Effector memory CD4-positive, alpha-beta T cell (primary cell): ENCODE measurements at places on chromosomes 4 and X.

DNA sequence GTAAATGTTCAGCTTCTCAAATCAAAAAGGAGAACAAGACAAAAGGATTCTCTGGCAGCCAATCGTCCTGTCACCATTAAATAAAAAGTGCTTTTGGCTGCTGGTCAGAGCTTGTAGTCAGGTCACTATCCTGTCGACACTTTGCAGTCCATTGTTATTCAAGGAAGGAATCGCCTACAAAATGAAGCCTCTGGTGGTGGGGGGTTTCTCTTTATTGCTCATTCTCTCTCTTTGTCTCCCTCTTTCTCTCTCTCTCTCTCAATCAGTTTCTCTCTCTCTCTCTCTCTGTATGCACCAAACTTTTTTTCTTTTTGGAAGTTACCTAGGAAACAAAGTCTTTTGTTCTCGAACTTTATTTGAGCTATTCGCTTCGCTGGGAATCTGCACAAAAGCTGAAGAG is 17.6 kb upstream of the SCML1 start:
- no peak for DNase-seq

DNA sequence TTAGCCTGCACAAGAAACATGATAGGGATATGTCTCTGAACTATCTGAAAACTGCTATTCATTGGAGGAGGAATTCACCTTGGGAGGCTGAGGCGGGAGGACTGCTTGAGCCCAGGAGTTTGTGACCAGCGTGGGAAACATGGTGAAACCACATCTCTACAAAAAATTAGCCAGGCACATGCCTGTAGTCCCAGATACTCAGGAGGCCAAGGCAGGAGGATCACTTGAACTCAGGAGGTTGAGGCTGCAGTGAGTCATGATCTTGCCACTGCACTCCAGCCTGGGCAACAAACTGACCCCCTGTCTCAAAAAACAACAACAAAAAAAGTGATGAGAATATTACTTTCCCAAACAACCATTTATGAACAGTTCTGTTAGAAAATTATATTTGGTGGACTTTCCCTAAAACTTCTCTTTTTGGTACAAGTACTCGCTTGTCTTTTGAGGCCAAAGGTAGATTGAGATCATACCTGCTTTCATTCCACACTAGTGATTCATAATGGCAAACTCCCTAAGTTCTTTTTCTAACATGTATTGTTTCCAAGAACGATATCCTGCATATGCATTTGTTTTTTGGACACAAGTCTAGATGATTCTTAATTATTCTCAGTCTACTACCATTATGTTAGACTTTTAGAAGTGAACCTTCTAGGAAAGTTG is 33.4 kb downstream of the METTL14 start:
- DNase-seq: no peak

DNA sequence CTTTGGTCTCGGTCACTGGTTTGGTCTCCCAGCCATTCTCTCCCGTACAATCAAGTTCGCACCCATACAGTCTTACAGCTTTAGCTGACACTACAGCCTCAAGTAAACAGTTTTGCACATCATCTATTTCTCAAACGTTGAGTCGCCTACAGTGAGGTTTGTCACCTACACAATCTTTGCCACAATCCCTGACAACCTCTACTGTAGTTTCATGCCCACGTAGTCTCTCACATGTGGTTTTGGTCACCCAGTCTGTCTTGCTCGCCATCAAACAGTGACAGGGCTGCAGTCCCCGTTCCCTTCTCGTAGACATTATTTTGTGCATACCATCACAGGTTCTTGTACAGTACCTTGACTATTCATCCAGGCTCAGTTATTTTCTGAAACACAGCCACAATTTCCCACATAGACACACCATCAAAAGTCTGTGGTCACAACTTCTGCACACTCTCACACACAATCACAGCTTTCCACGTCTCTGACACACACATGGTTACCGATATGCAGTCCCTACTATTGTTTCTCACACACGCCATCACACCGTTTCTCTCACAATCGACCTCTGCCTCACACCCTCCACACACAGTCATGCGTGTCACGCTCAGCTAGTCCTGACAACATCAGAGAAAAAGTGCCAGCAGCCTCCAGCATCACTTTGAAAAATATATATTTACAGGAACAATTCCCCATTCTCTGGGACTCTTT is 5.3 kb upstream of the CFP start:
- no peak for DNase-seq

GRCh38 chrX:67604979-67605703 is 61.3 kb downstream of the AR start:
- DNase-seq: no peak

- DNase-seq: no peak
Measured at GRCh38 chrX:78199851-78200250, 60.4 kb upstream of the TAF9B start.

- DNase-seq: no peak
Measured at GRCh38 chrX:78822157-78822690, 74.7 kb downstream of the LPAR4 start.

- DNase-seq: no peak
Measured at GRCh38 chr4:3868211-3869173, 102.3 kb downstream of the ADRA2C start.

- DNase-seq: no peak
Measured at GRCh38 chr4:110878413-110878812, 255.5 kb upstream of the PITX2 start.

DNA sequence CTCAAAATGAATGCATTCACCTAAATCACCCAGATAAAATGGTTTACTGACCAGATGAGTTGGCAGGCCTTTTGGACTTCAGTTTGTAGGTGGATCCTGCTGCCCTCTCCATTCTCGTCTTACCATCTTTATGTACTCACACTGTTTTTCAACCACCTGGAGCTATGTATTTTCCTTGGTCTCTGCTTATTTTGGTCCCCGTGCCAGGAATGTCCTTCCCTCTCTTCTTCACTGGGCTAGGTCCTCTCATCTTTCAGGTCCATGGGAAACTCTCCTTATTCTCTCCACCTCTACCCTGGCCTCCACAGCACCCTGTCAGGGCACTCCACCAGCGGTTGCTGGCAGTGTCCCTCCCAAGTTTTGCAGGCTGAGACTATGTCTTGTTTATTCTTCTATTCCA is 2.6 kb downstream of the GPRIN3 start:
- no peak for DNase-seq
